ENCODE measurements at places on chromosomes 2 and 18.

DNA sequence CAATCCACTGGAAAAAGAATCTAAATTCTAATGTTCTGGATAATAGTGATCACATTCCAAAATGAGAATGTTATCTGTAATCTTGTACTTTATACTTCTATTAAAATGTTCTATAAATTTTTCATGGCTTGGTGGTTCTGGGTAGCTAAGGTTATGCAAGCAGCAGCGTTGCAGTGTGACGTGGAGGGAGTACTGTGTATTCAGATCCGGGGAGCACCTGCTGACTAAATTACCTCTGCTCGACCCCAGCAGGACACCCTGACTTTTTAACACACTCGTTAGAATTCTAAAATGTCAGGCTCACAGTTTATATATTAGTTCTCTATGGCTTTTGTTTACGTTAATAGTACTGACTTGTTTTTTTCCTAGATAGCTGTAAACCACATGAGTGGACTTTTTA lies 13.0 kb downstream of the ATIC start:
- no peak for DNase-seq

GRCh38 chr2:151482171-151482725 lies 72.5 kb downstream of the RIF1 start:
- no peak for DNase-seq

DNA sequence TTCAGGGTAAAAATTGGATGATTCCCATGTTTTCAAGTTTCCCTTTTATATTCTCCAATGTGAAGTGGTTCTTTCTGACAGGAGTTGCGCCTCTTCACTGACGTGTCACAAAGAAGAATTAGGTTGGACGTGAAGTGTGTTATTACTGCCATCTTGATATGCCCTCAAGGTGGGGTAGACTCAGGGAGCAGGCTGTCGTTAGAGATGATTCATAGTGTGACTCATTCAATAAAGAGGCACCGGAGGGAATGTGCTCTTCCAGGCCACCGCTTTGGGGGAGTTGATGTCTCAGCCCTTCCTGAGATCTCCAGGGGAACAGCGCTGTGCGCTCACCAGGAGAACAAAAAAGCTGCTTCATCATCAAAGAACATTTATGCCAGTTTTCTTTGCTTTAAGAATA lies 3.6 kb upstream of the DGKD start:
- DNase-seq, result no peak

GRCh38 chr2:233400341-233400740 lies 46.0 kb downstream of the DGKD start:
- DNase-seq, result no peak

DNA sequence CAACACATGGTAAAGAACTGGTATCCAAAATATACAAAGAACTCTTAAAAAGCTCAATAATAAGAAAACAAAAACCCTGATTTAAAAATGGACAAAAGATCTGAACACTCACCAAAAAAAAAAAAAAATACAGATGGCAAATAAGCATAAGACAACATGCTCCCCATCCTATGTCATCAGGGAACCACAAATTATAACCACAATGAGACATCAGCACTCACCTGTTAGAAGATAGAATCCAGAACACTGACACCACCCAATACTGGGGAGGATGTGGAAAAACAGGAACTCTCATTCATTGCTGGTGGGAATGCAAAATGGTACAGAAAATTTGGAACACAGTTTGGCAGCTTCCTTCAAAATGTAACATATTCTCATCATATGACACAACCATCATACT lies 66.7 kb downstream of the TMX3 start:
- DNase-seq, result no peak

DNA sequence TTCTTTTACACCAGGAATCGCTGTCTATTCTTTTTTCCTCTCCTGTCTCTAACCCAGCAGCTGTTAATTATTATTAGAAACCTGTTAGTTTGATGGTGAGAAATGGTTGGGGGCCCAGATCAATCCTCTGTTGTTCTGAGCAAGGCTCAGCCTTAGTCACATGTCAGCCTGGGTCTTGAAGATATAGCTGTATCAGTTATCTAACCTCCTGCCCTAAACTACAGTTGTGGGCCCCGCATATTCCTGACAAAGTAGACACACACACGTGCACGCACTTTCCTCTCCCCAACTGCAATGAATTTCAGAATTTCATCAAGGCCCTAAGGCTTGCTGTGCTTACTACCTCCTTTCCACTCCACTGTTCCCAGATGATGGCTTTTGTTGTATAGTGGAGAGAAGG lies 54.6 kb downstream of the OLA1 start:
- DNase-seq, result no peak

DNA sequence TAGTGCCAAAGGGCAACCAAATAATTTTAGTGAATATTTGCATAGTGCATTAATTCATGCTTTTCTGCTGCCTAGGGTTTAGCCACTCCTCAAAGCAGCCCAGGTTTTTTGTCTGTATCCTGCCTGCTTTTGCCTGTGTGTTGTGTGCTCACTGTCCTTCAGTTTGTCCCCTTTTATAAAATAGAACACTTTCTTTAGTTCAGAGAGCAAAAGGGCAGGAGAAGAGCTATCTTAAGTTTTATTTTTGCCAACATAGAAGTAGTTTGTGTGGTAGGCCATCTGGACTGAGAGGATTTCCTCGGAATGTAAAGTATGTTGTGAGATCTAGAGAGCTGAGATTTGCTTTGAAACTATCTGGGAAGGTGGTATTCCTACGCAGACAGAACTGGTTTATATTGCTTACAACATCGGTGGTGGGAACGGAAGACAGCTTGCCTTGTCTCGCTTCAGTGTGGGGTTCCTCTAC lies 64.9 kb downstream of the EML4 start:
- no peak for DNase-seq

- no peak for DNase-seq
Measured at GRCh38 chr2:213259266-213259665, 25.0 kb upstream of the SPAG16 start.

DNA sequence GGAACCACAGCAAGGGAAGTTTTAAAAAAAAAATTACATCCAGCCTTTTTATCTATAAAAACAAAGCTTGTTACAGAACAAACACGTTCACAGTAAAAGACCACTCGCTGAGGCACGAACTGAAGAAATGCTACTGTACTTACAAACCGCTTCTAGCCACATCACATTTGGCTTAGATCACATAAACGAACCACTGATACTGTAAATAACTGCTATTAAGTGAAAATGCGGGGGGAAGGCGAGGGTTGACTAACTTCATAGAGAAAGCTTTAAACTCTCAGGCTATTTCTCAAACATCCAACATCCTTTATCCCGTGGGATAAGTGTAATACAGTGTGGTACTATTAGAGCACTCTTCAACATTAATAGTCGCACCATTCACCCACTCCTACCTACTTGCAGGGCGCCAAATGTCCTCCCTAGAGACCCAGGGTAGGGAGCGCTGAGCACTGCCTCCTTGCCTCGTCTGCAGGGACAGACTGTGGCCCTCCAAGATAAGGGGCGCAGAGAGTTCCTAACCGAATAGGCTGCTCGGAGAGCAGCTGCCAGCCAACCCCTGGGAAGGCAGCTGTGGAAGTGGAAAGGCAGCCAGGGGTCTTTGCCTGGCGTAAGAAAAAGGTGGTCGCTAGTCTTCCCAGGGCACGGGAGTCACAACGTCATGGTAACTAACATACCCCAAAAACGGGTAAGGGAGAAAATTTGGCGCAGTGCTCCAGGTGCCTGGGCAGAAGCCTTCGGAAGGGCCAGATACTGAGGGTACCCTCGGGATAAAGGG lies 854 bp downstream of the GPR155 start:
- peak; percentile 58 for DNase-seq

DNA sequence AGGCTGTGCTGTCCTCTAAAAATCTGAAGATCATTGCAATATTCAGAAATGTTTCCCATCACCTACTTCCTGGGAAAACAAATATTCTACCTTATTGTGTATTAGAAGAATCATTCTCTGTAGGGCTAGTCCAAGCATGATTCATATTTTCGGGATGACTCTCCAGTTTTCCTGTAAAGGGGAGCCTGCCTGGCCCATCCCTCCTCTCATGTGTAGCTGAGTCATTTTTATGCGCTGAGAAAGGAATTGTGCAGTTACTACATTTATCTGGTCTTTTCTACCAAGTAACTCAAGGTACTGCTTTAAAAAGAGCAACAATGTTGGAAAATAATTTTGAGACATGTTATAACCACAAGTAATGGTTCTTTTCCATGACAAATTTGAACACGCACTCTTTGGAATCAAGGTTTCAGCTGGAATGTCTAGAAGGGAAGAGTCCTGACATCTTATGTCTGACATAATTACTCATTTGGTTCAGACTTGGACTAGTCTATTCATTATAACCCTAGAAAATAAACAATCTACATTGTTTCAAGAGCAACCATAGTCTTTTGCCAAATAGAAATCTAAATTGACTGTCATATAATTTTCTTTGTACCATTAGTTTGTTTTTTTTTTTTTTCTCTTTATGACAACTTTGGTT lies 6.6 kb downstream of the DSG3 start:
- no peak for DNase-seq

- no peak for DNase-seq
Measured at GRCh38 chr2:85523062-85523902, 15.7 kb upstream of the MAT2A start.

DNA sequence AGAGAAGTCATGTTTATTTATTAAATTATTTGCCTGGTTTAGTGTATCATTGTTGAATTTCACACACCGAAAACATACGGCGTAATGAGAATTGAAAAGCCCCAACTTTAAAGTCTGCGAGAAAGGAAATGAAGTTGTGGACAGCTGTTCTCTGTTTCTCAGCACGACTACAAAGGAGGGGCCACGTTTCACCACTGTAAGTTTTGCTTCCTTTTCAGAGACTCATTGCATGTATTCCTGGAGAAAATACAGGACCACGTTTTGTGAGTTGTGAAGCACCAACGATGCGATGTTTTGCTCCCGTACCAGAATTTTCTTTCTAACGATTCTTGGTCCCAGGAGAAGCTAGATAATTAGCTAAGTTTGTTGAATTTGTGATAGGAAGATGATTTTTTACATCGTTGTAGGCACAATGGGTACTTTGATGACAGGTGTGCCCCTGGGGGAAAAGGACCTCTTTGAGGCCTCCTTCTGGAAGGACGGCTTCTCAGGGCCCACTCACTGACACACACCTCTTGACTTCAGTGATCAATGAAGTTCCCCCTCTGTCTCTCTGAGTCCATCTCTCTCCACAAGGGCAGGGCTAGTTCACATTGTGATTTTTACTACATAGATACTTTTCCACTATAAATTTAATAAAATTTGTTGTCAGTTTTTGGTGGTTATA lies 23.7 kb upstream of the ACKR3 start:
- no peak for DNase-seq

DNA sequence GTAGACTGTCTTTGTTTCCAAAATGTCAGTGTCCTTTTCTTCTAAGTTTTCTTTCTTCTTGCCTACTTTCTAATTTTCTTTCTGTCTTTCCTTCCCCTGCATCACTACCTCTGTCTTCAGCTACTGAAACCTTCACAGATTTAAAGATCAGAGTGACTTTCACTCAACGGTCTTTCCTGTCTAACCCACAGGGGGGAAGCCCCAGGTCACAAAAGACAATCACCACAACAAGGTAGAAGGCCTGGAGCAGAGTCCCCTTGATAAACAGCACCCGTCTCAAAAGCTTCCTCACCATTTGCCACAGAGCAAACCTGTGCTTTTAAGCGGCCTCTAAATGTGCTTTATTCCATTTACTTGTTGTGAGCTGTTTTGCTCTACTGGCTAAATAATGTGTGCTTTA lies 665.4 kb downstream of the BCL11A start:
- no peak for DNase-seq

- DNase-seq, result no peak
Measured at GRCh38 chr18:54780970-54781369, 47.3 kb upstream of the RAB27B start.

DNA sequence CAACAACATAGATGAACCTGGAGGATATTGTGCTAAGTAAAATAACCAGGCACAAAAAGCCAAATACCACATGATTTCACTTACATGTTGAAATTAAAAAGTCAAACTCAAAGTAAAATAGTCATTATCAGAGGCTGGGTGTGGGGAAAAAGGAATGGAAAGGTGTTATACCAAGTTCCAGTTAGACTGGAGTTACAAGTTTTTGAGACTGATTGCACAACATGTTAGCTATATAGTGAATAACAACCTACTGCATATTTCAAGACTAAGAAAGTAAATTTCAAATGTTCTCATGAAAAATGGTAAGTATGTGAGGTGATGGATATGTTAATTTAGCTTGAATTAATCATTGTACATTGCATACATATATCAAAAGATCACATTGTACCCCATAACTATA lies 116.8 kb upstream of the HNMT start:
- no peak for DNase-seq

- no peak for DNase-seq
Measured at GRCh38 chr2:106789185-106789584, 96.8 kb downstream of the ST6GAL2 start.

- DNase-seq, result no peak
Measured at GRCh38 chr18:63087421-63088230, 231.9 kb downstream of the BCL2 start.

GRCh38 chr2:156343096-156343939 lies 10.8 kb upstream of the NR4A2 start:
- no peak for DNase-seq

DNA sequence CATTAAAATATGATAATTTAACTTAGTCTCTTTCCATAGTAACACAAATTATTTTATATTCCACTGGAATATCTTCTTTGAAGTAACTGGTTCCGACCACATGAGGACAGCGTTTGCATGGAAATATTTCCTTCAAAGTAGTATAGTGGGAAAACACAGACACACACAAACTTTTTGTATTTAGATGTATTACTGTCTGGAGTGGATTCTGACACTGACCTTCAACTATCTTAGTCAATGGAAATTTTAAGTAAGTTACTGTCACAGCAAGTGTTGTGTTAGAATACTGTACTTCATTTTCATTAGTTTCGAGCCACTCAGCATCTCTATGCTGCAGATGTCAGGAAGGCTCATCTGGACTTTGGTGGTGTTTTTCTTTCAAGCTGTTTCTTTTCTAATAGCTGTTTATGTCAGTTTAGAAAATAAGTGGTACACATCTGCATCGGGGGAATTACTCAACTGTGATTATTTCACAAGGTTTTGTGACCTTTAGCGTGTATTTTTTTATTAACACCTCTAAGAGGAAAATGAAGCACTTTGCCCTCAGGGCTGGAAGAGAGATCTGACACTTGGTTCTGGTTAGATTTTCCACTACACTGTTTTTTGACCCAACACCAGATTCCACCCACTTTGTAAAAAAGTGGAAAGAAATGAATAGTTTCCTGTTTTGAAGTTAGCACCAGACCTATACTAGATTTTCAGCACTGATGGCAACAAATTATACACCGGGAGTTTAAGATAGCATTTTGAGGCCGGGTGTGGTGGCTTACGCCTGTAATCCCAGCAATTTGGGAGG lies 18.9 kb upstream of the THOC1 start:
- DNase-seq, result no peak

- no peak for DNase-seq
Measured at GRCh38 chr2:104897515-104898184, 43.7 kb downstream of the POU3F3 start.

- no peak for DNase-seq
Measured at GRCh38 chr2:151315381-151315903, 26.0 kb upstream of the NMI start.

GRCh38 chr18:67864677-67865340 lies 348.3 kb upstream of the DSEL start:
- no peak for DNase-seq

Data from pancreas (tissue), 10 donors.